ENCODE measurements at places on chromosomes 16 and 17.

DNA sequence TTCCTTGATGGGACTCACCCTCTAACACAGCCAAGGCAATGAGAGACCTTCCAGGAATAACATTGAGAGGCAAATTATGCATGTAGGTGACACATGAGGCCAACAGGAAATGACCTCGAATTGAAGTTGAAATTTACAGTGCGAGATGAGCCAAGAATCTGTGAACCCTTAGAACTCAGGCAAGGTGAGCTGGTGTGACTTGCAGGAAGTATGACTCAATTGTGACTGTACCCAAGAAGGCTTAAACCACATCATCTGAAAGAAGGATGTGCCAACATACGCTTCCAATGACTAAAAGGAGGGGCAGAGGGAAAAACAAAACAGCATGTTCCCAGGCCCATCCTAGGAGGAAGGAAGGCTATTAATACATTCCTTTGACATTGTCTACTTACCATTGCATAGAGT is 44.8 kb downstream of the PITPNC1 start:
- DNase-seq = no peak

- no peak for DNase-seq
These were observed 88.6 kb upstream of the CHMP6 start for GRCh38 chr17:80902963-80903611.

DNA sequence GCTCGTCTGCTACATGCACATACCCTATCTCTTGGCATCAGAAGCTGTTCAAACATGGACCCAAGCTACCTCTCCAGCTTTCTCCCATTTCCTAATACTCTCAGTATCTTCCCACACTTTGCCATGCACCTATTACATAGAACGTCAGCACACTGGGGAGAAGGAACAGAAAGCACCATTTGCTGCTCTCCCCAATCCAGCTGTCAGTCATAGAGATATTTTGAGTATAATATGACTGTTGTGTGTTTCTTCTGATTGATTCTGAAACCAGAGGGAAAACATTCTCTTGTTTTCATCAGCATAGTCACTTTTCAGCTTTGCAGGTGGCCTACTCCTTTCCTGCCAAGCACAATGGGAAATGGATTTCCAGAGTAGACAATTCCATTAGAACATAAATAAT is 107.1 kb downstream of the ADAMTS18 start:
- no peak for DNase-seq

DNA sequence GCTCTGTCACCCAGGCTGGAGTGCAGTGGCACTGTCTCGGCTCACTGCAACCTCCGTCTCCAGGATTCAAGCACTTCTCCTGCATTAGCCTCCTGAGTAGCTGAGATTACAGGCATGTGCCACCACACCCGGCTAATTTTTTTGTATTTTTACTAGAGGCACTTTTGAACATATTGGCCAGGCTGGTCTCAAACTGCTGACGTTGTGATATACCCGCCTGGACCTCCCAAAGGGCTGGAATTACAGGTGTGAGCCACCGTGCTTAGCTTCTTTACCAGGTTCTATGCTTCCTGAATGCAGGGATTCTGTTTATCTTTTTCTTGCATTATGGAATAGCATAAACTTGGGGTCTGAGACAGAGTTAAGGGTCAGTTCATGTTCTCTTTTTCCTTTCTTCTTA is 317.9 kb upstream of the RBFOX1 start:
- no peak for DNase-seq

GRCh38 chr17:79965806-79966205 is 69.9 kb downstream of the TBC1D16 start:
- no peak for DNase-seq

DNA sequence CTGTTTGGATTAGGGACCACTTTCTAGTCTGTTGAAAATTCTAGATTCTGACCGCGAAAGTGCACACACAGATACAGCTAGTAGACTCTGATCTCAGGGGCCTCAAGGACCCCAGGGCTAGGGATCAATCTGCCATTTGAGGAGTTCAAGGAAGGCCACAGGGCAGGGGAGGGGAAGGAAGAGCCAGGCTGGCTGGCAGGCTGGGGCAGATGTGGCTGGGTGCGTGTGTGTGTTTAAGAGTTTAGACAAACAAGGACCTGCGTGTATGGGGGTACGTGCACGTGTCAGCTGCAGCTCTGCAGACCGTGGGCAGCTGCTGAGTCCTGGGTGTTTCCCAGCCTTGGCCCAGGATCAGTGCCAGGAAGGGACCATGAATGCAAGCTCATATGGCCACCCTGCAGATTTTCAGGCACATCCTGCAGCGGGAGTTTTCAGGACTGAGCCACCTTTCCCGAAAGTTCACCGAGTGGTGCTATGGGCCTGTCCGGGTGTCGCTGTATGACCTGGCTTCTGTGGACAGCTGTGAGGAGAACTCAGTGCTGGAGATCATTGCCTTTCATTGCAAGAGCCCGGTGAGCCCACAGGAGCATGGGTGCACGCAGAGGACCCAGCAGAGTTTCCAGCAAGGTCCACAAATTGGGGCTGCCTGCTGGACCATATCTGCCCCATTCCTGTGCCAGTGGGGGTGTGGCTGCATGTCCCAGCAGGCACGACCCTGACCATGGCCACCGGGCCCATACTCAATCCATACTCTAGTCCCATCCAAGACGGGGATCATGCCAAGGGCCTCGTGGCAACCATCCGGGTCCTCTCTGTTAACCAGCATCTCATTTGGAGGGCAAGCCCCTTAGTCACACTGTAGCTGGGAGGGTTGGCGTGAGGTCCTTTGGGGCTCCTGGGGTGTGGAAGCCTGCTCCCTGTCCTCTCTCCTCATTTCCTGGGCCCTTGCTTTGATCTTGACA is 10.6 kb downstream of the TRPV2 start:
- DNase-seq = no peak

DNA sequence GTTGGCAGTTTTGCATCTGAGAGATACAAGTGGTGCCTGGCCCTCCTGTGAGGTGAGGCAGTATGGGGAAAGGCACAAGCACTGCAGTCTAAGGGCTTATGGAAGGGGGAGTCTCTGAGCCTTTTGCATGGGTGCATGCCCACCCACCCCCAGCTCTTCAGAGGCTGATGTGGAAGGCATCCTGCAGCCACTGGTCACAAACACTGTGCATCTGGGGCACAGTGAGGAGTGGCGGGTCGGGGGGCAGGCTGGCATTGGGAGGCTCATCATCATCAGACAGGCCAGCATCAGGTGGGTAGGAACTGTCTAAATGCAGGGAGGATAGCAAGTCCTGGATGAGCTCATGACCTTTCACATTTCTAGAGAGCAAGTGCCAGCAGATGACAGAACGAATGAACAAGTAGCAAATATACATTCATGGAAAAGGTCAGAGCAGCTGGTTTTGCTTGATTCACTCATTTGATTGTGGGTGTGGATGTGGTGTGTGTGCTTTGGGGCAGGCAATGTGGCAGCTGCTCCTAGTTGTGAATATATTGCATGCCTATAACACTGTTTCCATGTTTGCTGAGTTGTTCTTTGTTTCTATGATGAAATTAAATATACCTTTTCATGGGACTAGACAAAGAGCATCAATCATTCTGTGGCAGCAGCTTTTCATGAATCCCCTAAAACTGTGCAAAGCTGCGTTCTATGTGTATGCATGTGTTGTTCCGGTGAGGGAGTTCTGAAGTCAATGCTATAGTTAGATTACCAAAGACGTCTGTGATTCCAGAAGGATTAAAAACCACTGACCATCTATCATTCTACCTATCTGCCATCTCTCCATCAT is 29.2 kb downstream of the TRIM25 start:
- no peak for DNase-seq

DNA sequence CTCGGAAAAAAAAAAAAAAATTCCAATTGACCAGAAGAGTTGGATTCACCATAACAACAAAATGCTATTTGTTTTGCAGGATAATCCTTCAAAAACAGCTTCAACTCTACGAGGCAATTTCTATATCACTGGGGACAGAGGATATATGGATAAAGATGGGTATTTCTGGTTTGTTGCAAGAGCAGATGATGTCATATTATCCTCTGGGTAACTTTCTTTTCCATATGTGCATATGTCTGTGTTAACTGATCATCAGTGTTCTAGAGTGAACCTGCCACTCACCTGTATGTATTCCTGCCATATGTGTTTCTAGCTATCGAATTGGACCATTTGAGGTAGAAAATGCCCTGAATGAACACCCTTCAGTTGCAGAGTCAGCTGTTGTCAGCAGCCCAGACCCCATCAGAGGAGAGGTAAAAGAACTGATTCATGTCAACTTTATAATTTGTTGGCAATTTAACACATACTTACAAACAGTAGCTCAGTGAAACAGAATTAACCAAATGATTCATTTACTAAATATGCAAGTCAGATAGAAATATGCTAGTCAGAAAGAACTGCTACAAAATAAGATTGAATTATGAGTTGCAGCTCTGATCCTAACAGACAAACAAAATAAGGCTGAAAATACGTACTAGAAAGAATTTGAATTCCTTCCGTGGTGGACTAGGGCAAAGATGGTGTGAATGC is 14.2 kb downstream of the ERI2 start:
- DNase-seq = no peak

DNA sequence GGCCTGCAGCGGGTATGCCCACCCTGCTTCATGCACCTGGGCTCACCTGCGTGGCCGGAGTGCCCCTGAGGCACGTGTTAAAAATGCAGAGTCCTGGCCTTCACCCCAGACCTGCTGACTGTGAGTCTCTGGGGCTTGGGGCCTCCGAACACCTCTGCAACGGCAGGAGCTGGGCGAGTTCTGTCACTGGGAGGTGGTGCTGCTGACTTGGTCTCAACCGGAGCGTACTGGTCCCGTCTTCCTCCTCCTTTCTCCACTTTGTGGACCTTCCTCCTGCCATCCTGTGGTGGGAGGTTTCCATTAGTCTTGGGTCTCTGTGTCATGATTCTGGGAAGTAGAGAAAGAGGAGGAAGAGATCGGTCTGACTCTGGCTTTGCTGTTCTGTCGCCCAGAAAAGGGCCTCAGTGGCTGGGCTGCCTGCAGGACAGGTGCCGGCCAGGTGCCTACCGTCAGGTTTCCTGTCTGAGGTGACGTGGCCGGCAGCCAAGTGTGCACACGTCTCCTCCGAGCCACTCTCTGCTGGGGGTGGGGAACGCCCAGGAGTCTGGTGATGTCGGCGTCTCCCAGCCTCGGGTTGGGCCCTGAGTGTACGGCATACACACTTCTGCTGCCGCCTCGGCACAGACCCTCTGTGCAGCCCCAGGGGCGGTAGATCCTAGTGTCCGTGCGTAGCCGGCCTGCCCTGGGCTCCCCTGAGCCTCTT is 6.9 kb downstream of the TSC2 start:
- no peak for DNase-seq

GRCh38 chr17:33154869-33155455 is 138.1 kb downstream of the ASIC2 start:
- no peak for DNase-seq

DNA sequence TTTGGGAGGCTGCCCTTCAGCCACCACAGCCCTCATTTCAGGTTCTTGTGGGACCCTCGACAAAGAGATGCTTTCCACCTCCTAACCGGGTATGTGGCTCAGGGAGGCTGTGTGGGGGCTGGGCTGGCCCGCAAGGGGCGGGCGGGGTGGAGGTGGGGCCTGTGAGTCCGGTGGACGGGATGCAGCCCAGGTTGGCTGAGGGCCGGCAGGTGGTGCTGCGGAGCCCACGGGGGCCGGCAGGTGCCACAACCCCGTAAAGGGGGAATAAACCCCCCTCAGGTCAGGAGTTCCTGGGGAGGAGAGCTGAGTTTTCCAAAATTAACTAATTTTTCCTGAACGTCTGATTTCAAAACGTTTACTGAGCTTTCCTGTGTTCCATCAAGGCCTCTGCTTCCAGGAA is 4.9 kb upstream of the CIAO3 start:
- no peak for DNase-seq

GRCh38 chr16:51801635-51802034 is 650.6 kb upstream of the SALL1 start:
- no peak for DNase-seq

DNA sequence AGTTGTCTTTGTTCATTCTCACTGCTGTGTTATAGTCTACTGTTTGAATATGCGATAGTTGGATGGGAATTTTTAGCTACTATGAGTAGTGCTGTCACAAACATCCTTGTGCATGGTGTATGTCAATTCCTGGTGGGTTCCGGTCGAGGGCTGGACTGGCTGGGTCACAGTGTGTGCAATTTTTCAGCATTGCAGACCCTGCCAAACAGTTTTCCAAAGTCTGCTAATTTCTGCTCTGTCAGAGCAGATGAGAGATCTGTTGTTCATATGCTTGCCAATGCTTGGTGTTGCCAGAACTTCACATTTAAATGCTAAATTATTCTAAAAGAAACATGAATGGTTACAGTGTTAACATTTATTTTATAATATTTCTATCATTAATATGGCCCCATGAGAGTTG is 3.6 kb upstream of the C16orf96 start:
- no peak for DNase-seq
